ENCODE measurements at places on chromosomes 16 and 17.

DNA sequence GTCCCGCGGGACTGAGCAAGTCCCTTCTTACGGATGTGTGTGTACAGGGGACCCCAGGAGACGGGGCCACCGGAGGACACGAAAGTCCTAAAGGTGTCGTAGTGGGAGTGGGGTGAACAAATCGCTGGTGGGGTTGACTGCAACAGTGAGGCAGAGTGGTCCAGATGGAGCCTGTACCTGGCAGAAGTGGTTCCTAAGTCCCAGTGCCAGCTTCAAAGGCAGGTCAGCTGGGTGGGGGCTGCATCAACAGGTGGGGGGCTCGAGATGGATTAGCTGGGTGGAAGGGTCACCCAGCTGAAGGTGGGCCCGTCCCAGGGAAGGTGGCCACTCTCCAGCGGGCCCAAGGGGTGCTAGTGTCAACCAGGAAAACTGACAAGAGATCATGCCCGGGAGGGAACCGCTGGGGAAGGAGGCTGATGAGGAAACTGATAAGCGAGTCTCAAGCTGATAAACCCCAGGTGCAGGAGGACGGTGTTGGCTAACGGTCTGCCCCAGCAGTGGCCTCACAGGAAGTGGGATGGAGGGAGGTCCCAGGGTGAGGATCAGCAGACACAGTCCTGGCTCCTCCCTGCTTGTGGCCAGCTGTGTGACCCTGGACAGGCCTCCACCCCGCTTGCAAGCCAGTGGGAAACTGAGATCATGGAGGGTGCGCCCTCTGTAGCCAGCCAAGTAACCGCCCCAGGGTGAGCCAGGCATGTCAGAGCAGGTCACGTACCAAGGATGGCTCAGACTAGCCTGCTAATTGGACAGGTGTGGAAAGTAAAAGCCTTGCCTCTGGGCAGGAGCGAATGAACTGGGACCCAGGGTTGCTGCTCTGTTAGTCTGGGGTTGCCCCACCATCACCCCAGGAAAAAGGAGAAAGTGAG lies 1.0 kb downstream of the ORAI3 start:
- no peaks in the 10 kb centered on the region for H3K27me3 ChIP-seq
- DNase-seq, result peak; percentile 75
- peaks cover 29% of the 10 kb centered on the region for H3K36me3 ChIP-seq
- H3K4me3 ChIP-seq, result no peak overlapping the region
- H3K4me1 ChIP-seq, result peaks cover 18% of the 10 kb centered on the region
- H3K27ac ChIP-seq, result peak overlapping the region; percentile 70

- H3K27me3 ChIP-seq, result no peaks in the 10 kb centered on the region
- no peak for DNase-seq
- H3K27ac ChIP-seq, result no peak overlapping the region
Observed at GRCh38 chr17:31078290-31078689, 16.5 kb upstream of the NF1 start.

DNA sequence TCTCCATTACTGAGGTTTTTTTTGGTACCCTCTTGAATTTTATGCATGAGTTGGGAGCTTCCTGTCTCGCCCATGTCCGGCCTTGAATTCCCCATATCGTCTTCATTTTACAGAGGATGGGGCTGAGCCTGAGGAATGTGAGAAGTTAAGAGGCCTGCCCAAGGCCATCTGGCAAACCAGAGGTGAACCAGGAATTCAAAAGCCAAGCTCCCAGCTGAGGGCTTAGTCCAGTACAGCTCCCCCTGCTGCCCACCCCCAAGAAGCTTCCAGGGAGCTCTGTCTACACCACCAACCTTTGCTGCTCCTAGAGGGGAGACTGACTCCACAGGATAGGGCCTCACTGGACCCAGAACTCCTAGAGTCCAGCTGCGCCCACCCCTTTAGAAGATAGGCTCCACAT lies 20.7 kb upstream of the C16orf78 start:
- H3K27me3 ChIP-seq, result no peaks in the 10 kb centered on the region
- no peak overlapping the region for H3K27ac ChIP-seq
- H3K4me3 ChIP-seq, result no peak overlapping the region
- no peak for DNase-seq
- H3K4me1 ChIP-seq, result no peaks in the 10 kb centered on the region
- no peaks in the 10 kb centered on the region for H3K36me3 ChIP-seq

DNA sequence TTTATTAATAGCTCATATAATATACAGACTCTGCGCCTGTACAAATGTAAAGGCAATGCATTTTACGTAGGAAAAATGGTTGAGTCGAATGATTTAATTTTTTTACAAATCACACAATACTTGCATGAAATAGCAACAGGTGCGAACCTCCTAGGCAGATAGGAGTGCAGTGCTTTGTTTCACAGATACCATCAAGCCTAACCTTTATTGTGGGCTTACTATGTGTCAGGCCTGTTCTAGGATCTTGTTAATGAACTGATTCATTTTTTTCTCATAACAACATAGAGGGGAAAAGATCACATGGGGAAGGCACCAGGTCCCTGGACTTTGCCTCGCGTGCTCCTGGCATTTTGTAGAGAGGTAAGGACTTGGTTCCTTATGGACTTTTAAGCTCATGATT lies 107.8 kb downstream of the PRKCB start:
- no peak overlapping the region for H3K4me3 ChIP-seq
- no peaks in the 10 kb centered on the region for H3K36me3 ChIP-seq
- H3K27me3 ChIP-seq, result no peaks in the 10 kb centered on the region
- no peak overlapping the region for H3K27ac ChIP-seq

DNA sequence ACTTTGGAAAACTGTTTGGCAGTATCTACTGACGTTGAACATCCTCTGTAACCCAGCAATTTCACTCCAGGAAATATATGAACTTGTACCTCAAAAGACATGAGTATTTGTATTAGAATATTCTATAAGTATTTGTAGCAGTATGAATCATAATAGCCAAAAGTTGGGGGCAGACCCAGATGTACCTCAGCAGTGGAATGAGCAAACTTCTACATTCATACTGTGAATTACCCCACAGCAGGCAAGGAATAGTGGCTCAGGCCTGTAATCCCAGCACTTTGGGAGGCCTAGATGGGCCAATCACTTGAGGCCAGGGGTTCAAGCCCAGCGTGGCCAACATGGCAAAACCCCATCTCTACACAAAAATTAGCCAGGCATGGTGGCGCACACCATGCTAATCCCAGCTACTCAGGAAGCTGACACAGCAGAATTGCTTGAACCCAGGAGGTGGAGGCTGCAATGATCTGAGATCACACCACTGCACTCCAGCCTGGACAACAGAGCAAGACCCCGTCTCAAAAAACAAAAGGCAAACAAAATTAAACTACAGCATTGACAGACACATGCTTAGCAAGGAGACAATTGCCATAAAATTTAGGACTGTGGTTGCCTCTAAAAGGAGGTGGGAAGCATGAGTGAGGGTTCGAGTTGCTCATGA lies 11.2 kb upstream of the HELZ start:
- H3K27ac ChIP-seq, result no peak overlapping the region
- no peak overlapping the region for H3K4me3 ChIP-seq
- no peaks in the 10 kb centered on the region for H3K36me3 ChIP-seq

DNA sequence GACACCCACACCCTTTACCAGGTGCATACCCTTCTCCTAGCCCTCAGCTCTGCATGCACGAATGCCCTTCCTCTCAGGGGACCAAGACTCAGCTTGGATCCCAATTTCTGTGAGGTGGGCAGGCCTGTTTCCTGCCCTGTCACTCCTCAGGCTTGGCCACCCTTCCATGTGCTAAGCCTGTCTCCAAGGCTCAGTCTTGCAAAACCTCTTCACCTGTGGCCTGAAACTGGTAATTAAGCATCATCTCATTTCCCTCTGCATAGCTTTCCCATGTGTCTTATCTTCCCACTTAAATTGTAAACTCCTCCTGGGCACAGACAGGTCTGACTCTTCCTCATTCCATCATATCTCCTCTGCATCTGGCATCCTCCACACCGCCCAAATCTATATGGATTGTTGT lies 31.0 kb upstream of the SMPD3 start:
- H3K27me3 ChIP-seq, result no peaks in the 10 kb centered on the region
- no peaks in the 10 kb centered on the region for H3K36me3 ChIP-seq
- no peak overlapping the region for H3K4me3 ChIP-seq
- H3K27ac ChIP-seq, result no peak overlapping the region

DNA sequence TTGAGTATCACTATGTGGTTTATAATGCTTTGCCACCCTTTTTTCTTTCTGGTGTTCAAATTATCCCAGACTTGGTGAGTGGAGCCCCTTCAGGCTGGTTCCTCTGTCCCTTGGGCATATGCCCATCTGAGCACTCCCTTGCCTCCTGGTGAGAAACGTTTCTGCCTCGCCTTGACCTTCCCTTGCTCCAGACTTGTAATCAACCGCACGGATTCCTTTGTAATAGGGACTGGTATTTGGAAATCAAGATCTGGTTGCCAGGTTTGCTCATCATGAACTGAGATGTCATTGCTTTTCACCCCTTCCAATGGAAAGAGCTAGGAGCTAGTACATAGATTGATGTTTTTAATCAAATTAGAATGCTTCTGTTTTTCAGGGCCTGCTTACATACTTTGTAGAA lies 43.7 kb downstream of the SEC14L1 start:
- no peak overlapping the region for H3K27ac ChIP-seq
- H3K36me3 ChIP-seq, result no peaks in the 10 kb centered on the region
- DNase-seq, result no peak
- H3K4me1 ChIP-seq, result peaks cover 16% of the 10 kb centered on the region
- H3K4me3 ChIP-seq, result no peak overlapping the region
- H3K27me3 ChIP-seq, result no peaks in the 10 kb centered on the region

- no peak overlapping the region for H3K4me3 ChIP-seq
- peaks cover 5% of the 10 kb centered on the region for H3K27me3 ChIP-seq
- DNase-seq, result peak; percentile 40
Observed at GRCh38 chr17:50221266-50221863, 19.9 kb upstream of the COL1A1 start.
